ENCODE measurements at places on chromosomes 5 and 9. TPM values are rescaled to one million over a fixed set of nuclear protein-coding genes. Genes with fewer than 3 reads are reported as not detected.

DNA sequence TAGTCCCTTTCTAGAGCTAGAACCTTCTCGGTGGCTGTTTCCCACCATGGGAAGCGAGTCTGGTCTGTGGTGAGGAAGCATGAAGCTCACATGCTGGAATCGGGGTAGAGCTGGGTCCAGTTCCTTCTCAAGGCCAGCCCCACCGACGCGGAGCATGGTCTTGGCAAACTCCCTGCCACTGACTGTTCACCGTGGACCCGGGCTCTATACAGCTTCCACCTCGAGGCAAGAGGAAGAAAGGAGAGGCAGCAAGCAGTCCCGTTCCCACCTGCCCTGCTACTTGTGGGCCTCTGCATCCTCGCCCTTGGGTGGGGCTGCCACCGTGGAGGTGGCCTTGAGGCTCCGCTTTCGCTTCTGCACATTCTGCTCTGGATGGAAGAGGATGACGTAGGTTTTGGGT is 13.7 kb downstream of the GRM6 start:
- no peak for DNase-seq

DNA sequence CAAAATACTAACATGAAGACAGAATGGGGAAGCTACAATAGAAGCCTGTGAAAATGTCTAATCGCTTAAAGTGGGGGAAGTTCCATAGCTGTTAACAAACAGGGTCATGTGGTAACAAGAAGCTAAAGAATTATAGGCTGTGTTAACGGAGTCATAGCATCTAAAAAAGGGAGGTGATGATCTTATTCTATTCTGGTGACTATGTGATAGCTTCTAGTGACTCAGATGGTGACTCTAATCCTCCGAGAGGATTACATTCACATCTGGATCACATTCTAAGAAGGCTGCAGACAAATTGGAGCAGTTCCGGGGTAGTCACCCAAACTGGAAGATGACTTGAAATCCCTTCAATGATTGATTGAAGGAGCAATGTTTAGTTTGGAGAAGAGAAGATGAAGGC is 142.1 kb downstream of the LIFR start:
- no peak for DNase-seq

GRCh38 chr5:144779368-144779767 is 608.7 kb downstream of the KCTD16 start:
- no peak for DNase-seq

GRCh38 chr5:9343146-9343850 is 202.6 kb downstream of the SEMA5A start:
- no peak for DNase-seq

DNA sequence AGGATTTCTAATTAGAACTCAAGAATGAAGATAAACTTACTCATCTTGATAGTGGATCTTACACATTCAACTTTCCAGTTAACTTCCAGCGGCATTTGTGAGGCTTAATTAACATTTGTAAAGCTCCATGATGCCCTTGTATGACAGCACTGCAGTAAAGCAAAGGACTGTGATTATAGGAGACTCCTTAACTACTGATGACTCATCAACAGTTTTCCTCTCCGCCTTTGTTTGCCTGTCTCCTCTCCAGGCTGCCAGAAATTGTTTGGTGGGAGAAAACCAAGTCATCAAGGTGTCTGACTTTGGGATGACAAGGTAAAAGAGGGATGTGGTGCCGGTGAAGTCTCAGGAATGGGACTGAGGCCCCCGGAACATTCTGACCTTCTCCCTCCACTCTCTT is 20.4 kb upstream of the CYFIP2 start:
- no peak for DNase-seq

DNA sequence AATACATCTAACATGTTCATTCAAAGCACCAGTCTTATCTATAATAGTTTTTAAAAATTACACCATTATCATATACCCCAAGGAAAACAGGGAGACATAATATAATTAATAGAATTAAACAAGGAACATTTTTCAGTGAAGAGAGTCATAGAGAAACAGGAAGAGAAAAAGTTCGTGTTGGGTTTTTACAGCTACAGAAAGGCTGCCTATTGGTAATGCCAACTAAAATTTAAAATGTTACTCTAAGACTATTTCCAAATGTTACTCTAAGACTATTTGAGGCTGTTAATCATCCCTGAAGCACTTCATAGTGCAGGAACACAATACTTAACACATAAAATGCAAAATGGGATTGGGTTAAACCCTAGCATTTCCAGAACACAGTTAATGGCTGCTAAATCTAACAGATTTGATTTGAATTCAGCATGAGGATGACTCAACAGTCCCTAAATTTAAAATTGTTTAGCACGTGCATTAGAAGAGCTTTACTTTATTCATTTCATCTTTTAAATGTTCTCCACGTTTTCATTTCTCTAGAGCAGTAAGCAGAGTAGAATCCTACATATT is 54.5 kb downstream of the OXCT1 start:
- DNase-seq, result no peak

- no peak for DNase-seq
Measured at GRCh38 chr5:83368835-83369234, 102.7 kb upstream of the VCAN start.

DNA sequence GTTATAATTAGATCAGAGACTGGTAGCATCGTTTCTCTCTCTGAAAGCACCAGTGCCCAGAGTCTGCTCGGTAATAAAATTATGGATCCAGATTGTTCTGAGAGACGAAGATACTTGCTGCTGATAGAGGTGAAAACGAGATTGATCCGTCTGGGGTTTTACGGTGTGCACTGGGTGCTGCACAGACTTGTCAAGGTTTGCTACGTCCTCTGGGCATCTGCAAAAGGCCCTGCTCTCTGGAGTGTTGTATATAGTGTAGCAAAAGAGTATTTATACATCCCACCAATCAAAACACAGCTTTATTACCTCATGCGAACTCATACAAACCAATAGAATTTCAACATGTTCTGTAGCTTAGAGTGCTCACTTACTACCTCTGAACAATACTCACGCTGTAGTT is 219.3 kb downstream of the PBX3 start:
- DNase-seq, result no peak

- DNase-seq, result no peak
Measured at GRCh38 chr9:127035423-127035822, 87.0 kb downstream of the ANGPTL2 start.

GRCh38 chr9:33867747-33868439 is 50.9 kb downstream of the UBE2R2 start:
- DNase-seq, result no peak

- DNase-seq, result no peak
Measured at GRCh38 chr9:77215874-77216273, 38.5 kb downstream of the VPS13A start.

The FAT2 gene
- 0.11 TPM for total RNA-seq

The LRRC14B gene
- not detected for total RNA-seq

The C5orf58 gene
- total RNA-seq, result not detected

The NFIL3 gene
- total RNA-seq, result 20.5 TPM

The POU5F2 gene
- total RNA-seq, result 4.7 TPM

The BHMT2 gene
- 80.3 TPM for total RNA-seq
